ENCODE measurements at places on chromosomes 11 and 22.

DNA sequence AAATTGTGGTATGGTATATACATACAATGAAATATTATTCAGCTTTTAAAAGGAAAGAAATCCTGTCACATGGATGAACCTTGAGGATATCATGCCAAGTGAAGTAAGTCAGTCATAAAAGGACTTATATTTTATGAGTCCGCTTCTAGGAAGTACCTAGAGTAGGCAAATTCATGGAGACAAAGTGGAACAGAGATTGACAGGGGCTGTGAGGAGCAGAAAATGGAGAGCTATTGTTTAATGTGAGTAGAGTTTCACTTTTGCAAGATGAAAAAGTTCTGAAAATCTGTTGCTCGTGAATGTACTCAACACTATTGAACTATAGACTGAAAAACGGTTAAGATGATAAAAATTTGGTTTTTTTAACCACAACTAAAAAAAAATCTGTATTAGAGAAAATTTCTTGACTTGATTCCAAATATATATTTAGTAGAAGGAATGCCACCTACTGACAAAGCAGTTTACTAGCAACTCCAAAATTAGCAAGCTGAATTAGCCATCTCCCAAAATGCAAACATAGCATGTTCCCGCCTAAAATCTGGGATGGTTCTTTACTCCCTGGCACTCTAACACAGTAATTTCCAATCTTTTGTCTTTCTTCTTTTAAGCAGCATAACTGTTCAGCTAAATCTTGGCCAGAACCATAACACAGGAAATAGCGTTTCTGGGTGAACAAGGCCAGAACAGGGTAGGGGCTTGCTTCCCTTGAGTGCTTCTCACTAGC, 1.5 kb downstream of the UFD1 start:
- DNase-seq, result no peak

DNA sequence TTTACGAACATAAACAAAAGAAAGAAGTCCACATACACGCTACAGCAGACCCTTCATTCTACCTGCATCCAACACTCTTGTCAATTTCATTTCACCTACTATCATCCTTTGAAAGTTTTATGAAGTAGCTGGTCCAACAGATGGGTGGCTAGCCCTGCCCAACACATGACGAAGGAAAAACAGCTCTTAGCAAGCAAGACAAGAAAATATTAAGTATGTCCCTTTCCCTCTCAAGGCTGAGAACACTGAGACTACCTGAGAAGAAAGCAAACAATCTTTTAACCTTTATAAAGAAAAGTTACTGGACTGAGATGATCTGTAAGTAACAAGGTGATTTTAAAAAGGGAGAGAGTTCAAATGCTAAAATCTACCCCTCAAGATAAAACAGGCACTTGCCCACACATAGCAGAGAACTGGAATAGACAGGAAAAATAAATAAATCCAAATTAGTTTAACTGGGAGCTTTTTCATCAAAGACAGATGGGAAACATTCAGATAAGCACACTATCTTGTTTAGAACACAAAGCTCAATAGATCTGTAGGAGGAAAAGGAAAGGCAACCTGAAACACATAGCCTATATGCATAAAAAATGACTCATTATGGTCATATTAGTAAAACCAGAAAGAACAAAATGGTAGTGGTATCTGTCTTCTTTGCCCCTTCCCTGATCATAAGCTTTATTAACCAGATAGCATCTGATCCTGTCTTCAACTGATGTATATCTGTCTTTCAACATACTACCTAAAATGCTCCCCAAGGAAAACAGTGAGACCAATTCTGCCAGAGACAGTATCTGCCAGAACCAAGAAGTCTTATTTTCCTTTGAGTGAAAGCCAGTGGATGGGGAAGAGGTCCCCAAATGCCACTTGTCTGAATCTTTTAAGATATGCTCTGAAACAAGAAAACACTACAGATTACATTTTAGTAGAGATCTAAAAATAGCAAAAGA, 104.3 kb downstream of the MRTFA start:
- DNase-seq, result no peak

GRCh38 chr11:14872032-14872431, 20.0 kb downstream of the CYP2R1 start:
- DNase-seq, result no peak

DNA sequence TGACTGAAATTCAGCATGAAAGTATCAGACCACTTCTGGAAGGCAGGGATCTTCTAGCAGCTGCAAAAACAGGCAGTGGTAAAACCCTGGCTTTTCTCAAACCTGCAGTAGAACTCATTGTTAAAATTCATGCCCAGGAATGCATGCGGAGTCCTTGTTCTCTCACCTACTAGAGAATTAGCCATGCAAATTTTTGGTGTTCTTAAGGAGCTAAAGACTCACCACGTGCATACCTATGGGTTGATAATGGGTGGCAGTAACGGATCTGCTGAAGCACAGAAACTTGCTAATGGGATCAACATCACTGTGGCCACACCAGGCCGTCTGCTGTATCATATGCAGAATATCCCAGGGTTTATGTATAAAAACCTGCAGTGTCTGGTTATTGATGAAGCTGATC, 19.1 kb downstream of the ZBTB44 start:
- no peak for DNase-seq

GRCh38 chr22:46791201-46791731, 28.8 kb downstream of the TBC1D22A start:
- no peak for DNase-seq

DNA sequence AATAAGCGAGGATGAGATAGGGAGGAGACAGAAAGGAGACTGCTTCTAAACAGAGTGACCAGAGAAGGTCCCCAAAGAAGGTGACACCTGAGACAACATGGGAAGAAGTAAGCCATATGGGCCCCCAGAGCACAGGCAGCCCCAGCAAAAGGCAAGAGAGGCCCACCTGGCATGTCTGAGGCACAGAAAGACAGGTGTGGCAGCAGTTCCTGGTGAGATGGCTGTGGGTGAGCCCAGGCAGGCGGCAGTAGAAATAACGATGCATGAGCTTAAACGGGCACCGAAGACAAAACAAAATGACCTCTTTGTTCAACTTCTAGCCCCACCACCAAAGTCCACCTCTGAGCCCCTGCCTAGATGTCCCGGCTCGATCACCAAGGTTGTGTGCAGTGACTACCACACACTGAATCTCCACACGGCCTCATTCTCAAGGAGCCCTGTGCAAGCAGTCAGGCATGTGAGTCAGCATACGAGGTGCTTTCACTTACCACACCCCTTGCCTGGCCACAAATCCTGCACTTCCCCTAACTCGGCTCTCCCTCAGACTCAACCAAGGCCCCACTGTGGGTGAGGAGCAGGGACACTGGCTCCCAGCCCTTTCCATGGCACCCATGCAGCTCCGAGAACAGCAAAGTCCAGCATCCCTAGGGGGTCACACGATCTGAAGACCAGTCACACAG, 77.6 kb downstream of the PACSIN2 start:
- DNase-seq, result no peak

- no peak for DNase-seq
These were observed 711 bp downstream of the MAP3K11 start for GRCh38 chr11:65613091-65613928.

GRCh38 chr22:43562843-43563242, 151.0 kb downstream of the MPPED1 start:
- no peak for DNase-seq

GRCh38 chr11:1841511-1842148, 2.8 kb downstream of the TNNI2 start:
- DNase-seq, result no peak

- no peak for DNase-seq
These were observed 2.6 kb upstream of the RAB3IL1 start for GRCh38 chr11:61919705-61920631.

DNA sequence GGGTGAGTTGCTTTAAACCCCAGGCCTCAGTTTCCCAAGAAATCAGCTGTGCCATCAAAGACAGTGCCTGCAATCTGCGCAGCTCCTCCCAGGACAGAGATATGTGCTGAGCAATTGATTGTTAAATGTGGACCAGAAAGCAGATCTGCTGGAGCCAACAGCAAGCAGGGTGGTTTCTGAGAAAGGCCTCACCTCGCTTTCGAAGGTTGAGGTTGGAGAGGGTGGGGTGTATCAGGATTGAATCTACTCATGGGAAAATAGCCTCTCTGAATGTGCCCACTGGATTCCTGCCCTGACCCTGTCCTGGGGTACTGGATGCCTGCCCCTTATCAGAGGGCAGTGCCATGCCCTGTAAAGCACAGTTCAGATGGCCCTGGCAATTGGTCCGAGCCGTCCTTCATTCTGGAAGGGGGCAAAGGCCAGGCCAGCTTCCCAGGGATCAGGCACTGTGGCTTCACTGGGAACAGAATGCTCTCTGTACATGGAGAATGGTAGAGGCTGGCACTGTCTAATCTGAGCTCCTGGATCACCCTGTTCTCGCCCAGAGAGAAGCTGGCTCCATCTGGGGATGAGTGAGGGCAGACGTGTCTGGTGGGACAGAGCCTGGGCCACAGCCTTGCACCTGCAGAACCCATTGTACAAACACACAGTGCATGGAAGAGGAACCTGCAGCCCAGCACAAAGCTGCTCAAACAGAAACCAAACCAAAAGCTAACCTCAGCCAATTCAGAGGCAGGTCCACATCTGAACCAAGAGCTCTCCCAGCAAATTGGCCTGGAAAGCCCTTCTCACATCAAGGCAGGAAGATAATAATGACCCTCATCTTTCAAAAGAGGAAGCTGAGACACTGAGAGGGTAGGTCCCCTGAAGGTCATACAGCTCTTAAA, 15.2 kb downstream of the DHCR7 start:
- no peak for DNase-seq

DNA sequence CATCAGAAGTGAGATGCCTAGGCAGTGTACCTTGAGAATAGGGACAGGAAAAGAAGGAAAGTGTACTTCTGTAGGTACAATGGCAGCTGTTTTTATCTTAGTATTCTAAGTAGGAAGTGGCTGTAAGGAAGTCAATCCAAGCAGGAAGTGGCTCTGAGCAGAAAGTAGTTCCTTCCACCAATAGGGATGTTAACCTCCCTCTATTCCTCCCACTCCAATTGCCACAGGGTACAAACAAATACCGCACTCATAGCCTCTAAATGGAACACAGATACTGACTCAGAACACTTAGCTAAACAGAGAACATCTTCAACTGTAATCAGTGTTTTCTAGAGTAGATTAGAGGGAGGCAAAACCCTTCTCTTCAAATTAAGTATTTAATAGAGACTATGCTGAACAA, 10.6 kb downstream of the LRRC55 start:
- DNase-seq, result no peak

DNA sequence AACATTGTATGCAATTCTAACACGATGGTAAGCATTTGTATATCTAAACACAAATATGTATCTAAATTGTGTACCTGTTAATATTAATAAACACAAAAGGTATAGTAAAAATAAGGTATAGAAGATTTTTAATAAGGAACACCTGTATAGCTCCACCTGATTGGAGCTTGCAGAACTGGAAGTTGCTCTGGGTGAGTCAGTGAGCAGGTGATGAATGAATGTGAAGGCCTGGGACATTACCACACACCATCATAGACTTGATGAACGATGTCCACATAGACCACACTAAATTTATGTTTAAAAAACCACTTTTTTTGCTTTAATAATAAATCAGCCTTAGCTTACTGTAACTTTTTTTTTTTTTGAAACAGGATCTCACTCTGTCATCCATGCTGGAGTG, 97.6 kb upstream of the CLMP start:
- DNase-seq, result no peak

GRCh38 chr11:63916837-63917691, at the start of gene RCOR2:
Gene RCOR2 (minus strand): TSS chr11:63917164. CDS start chr11:63916456, 708 bp downstream.
- DNase-seq, result peak; percentile 92

DNA sequence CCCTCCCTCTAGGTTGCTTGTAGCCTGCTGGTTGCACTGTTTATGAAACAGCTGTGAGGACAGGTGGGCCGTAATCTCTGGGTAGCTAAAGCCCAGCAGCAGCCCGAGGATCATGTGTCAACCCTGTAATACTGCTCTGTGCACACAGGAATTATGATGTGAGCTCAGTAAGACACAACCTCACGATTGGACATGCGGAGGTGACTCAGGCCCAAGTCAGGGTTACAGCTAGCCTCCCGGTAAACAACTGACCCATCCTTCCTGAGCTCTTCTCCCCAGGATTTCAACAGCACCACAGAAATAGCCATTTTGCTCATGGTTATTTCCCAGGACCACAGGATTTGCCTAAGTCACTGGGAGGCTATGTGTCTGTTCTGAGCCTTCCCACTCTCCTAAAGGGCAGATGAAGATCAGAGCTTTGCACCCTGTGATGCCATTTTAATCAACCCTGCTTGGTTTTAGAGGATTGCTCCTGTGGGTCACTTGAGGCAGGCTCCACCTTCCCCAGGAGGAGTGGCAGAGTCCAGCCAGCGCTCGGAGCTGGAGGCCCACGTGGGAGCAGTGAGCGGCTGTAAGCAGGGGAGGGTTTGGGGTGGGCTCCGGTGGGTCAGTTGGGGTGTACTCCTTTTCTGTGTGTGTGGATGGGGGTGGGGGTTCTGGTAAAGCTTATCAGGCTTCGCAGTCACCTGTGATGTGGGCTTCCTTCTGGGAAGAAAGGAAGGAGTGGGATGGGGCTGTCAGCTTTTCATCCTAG, at the start of gene AMPD3:
Gene AMPD3, plus strand, starts transcription at position 387 of the 754 bp plus-strand sequence. CDS start 6,256 bp downstream, outside the sequence.
- no peak for DNase-seq

DNA sequence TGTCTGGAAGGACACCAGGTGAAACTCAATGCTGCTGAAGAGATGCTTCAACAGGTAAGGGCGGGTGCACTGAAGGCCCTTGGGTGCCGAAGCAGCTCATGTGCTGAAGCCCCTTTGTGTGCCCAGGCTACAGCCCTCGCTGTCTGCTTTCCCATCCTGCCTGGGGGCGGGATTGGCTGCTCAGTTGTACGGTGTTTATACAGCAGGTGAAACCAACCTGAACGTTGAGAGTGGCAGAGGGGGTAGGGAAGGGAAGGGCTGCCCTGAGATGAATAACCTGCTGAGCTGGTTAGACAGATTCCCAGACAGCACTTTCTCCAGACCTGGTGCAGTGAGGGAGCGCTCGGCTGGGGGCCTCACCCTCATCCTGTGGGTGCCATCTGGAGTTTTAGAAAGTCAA, 75.7 kb downstream of the CYB5R2 start:
- DNase-seq, result no peak

DNA sequence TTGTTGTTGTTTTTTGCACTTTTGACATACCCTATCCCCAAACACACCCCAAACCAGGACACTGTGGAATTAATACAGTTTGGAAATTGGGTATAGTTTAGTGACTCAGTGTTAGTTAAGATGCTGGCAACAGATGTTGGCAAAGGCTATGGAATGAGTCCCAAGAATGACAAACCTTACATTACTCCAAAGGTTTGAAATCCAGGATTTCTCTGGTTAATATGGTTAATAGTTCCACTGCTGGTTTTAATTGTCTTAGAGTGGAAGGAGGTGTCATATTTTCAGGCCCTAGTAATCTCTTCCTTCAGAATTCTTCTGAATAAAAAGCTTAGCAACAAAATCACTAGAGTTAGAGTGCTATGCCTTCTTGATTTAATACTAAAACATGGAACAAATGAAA, 775 bp downstream of the LPXN start:
- DNase-seq, result no peak

- DNase-seq, result no peak
These were observed 9.8 kb upstream of the CECR2 start for GRCh38 chr22:17359501-17359900.

GRCh38 chr11:103947546-103947919, 88.9 kb upstream of the DDI1 start:
- no peak for DNase-seq

GRCh38 chr11:117750916-117751662, 45.9 kb downstream of the DSCAML1 start:
- DNase-seq, result peak; percentile 98

GRCh38 chr11:29527391-29527936, 489.4 kb downstream of the KCNA4 start:
- DNase-seq, result no peak

- DNase-seq, result no peak
These were observed 18.6 kb downstream of the BDNF start for GRCh38 chr11:27681664-27682063.

Measured in brain (organoid and tissue), 16 donors.